CD8-positive, alpha-beta memory T cell (primary cell): ENCODE measurements at places on chromosomes 5 and 9. TPM values are rescaled to one million over a fixed set of nuclear protein-coding genes. Genes with fewer than 3 reads are reported as not detected.

The OSMR gene
- not detected for total RNA-seq

The EGFLAM gene
- not detected for total RNA-seq

The ASTN2 gene
- total RNA-seq, result 4.1 TPM

The SLC36A3 gene
- total RNA-seq, result not detected

The CCDC171 gene
- total RNA-seq, result 2.3 TPM

The SLC25A2 gene
- total RNA-seq, result 0.35 TPM

The OTP gene
- total RNA-seq, result not detected

The PPP2R2B gene
- total RNA-seq, result 4.2 TPM

The IFNA21 gene
- not detected for total RNA-seq

The ENDOG gene
- total RNA-seq, result 23.3 TPM

The PCDHB16 gene
- total RNA-seq, result not detected

The SHOC1 gene
- total RNA-seq, result not detected

The GABRA6 gene
- total RNA-seq, result not detected

The ISL1 gene
- total RNA-seq, result not detected

The CSF2 gene
- total RNA-seq, result 409 TPM

The SLIT3 gene
- 0.72 TPM for total RNA-seq

The KCNV2 gene
- not detected for total RNA-seq

The TMEM252 gene
- not detected for total RNA-seq

The TRAF2 gene
- 60.5 TPM for total RNA-seq

The PPP3R2 gene
- total RNA-seq, result not detected

The MEIKIN gene
- total RNA-seq, result 0.53 TPM

The PAEP gene
- not detected for total RNA-seq

The STK32A gene
- not detected for total RNA-seq

The CHMP5 gene
- total RNA-seq, result 54.3 TPM

The OR1Q1 gene
- total RNA-seq, result not detected

The CARD19 gene
- total RNA-seq, result 43.6 TPM

The GLRX gene
- 25.0 TPM for total RNA-seq

The PRPF4 gene
- 69.5 TPM for total RNA-seq

The PDGFRB gene
- total RNA-seq, result 0.66 TPM

The LIFR gene
- not detected for total RNA-seq

The DND1 gene
- total RNA-seq, result 2.9 TPM
